ENCODE measurements at places on chromosomes 1 and 21.

- no peak for DNase-seq
These were observed 80.1 kb upstream of the PUM1 start for GRCh38 chr1:31145648-31146047.

GRCh38 chr1:165403835-165404482, 41.0 kb downstream of the RXRG start:
- peak; percentile 31 for DNase-seq

- DNase-seq = no peak
These were observed 91.6 kb downstream of the DNAH14 start for GRCh38 chr1:225021037-225021436.

DNA sequence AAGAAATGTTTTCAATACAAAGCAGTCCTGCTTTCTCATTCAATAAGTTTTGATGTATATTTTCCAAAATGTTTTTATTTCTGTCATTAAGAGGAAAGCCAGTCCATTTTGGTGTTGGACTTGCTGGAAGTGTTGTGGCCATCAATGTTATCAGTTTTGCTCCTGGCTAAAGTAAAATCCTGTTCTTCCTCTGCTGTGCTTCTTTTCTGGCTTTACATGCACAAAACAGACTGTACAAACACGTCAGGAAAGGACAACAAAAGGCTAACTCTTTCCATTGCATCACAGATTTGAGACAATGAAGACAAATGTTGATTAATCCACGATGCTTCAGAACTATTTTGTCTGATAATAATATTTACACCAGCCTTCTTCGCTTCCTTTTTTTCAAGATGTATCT, 735.4 kb downstream of the LTN1 start:
- no peak for DNase-seq

- no peak for DNase-seq
These were observed 46.1 kb upstream of the KAZN start for GRCh38 chr1:14552246-14552965.

DNA sequence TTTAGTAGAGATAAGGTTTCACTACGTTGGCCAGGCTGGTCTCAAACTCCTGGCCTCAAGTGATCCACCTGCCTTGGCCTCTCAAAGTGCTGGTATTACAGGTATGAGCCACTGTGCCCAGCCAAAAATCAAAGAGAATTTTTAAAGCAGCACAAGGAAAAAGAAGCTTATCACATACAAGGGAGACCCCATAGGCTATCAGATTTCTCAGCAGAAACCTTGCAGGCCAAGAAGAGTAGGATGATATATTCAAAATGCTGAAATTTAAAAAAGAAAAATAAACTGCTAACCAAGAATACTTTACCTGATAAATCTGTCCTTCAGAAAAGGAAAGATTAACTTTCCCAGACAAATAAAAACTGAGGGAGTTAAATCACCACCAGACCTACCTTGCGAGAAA, 43.2 kb downstream of the FLVCR1 start:
- DNase-seq = no peak

DNA sequence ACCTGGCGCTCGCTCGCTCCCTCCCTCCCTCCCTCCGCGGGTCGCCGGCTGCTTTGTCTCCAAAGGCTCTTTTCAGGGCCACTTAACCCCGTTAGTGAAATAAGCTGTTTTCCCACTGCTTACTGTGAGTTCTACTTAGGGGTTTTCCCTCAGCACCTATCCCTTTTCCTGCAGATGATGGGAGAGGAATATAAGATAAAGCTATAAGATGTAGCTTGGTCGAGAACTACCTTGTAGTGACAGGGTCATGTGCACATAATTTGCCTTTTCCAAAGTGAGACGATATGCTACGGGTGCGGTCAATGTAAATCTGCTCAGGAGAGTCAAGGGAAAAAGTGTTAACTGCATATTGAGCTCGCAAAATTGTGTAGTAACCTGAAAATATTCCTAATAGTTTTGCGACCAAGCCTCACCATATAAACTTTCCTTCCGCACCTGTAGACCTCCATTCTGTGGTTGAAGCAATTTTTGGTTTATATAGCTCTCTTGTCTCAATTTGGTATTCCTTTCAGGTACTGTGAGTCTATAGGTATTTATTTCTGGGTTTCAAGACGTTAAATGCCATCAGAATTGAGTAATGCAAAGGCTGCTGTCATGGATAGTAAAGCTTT, 55.8 kb upstream of the BOLA1 start:
- no peak for DNase-seq

DNA sequence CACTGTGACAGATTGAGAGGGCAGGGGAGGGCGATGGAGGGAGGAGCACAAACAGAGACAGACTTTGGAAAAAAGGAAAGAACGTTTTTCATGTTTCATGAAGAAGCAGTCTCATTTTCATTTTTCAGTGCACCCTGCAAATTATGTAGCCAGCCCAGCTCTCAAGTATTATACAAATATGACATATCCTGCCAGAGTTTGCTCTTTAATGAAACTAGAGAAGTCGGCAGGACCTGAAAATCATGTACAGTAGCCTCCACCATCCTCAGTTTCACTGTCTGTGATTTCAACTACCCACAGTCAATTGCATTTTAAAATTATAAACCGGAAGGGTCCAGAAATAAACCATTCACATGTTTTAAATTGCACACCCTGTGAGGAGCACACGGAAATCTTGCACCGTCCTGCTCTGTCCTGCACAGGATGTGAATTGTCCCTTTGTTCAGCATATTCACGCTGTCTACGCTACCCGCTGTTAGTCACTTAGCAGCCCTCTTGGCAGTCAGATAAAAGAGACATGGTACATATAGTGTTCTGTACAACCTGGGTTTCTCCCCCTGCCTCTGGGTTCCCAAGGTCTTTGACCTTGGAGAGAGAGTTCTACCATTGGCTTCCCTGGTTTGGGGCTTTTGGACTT, 13.6 kb upstream of the ADARB1 start:
- DNase-seq = no peak

GRCh38 chr1:231829332-231829731, 202.7 kb downstream of the DISC1 start:
- DNase-seq = no peak

DNA sequence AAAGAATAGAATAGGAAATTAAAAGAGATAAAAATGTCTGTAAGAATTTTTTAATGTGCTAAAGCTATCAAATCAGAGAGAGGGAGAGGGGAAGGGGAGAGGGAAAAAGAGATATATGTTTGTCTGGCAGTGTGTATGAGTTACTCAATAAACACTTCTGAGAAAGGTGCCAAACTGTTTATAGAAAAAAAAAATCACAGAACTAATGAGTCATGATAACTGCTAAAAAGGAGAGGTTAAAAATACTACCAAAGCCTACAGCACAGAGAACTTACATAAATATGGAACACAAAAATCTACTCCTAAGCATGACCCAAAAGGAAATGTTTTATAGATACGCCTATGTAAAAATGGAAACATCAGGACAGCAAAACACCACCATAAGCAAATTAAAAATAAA, 45.4 kb downstream of the SELENOF start:
- DNase-seq = no peak

DNA sequence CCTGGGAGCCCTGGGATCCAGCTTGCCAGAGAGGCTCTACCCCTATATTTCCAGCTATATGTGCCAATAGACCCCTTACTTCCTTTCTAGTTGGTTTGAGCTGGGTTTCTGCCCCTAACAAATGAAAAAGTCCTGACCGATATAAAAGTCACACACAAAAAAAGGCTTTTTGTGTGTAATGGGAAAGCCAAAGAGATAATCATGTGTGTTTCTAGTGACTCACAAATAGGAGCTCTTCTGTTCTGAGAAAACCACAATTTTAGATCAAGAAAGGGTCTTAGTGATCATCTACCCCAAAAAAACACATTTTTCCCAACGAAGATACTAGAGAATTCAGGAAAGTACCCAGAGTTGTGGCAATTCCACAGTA, 23.0 kb upstream of the PLEKHA6 start:
- no peak for DNase-seq

- DNase-seq = peak; percentile 92
These were observed 38.4 kb downstream of the SPEN start for GRCh38 chr1:15885701-15886610.

- peak; percentile 29 for DNase-seq
These were observed at the start of gene CFAP126 for GRCh38 chr1:161367684-161368400. Gene CFAP126, minus strand, starts transcription at chr1:161367876. Its CDS starts 8 bp downstream, at chr1:161367868.

GRCh38 chr1:159925719-159926078, 392 bp upstream of the TAGLN2 start:
- no peak for DNase-seq

- DNase-seq = peak; percentile 49
These were observed at the start of gene CD164L2 for GRCh38 chr1:27383039-27383605. Gene CD164L2, minus strand, starts transcription at chr1:27383333. Its CDS starts 94 bp downstream, at chr1:27383239.

GRCh38 chr21:39387461-39388037, 38.7 kb upstream of the HMGN1 start:
- DNase-seq = peak; percentile 96

GRCh38 chr1:110305900-110306420, 33.2 kb upstream of the RBM15 start:
- no peak for DNase-seq

Data from NCI-H345 (cell line).